ENCODE measurements at places on chromosomes 3 and 15. TPM values are rescaled to one million over a fixed set of nuclear protein-coding genes. Genes with fewer than 3 reads are reported as not detected.

DNA sequence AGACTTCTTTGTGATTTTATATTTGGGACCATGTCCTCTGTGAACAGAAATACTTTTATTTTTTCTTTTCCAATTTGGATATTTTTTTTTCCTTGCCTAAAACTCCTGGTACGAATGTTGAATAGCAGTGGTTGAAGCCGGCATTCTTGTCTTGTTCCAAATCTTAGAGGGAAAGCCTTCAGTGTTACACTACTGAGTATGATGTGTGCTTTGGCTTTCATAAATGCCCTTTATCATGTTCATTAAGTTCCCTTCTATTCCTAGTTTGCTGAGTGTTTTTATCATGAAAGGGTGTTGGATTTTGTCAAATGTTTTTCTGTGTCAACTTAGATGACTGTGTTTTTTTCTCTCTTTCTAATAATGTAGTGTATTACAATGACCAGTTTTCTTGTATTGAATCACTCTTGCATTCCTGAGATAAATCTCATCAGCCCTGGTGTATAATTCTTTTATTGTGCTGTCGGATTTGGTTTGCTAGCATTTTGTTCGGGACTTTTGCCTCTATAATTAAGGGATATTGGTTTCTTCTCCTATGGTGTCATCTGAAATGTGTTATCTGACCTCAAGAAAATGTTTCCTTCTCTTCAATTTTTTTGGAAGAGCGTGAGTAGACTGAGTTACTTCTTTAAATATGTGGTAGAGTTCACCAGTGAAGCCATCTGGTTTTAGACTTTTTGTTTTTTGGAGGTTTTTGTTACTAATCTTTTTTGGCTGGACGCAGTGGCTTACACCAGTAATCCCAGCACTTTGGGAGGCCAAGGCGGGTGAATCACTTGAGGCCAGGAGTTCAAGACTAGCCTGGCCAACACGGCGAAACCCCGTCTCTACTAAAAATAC, 33.3 kb downstream of the MAP1A start:
- peak; percentile 17 for DNase-seq

CHST13 gene
- not detected for total RNA-seq

DNA sequence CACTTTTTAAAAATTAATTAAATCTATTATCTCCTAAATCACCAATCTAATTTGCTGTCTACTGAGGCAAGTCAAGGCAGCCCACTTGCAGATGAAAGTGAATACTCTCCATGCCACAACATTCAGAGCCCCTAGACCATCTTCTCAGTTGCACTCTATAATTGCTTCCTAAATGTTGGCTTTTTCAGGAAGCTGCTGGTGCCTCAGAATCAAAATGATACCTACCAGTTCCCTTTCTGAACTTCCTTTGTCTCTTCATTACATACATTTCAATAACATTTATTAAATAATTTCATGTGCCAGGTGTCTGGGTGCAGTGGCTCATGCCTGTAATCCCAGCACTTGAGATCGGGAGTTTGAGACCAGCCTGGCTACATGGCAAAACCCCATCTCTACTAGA, 124.1 kb downstream of the SERPINI1 start:
- DNase-seq = no peak

GRCh38 chr15:57920911-57921310, 144.6 kb downstream of the ALDH1A2 start:
- no peak for DNase-seq

C3orf85 gene
- not detected for total RNA-seq

DNA sequence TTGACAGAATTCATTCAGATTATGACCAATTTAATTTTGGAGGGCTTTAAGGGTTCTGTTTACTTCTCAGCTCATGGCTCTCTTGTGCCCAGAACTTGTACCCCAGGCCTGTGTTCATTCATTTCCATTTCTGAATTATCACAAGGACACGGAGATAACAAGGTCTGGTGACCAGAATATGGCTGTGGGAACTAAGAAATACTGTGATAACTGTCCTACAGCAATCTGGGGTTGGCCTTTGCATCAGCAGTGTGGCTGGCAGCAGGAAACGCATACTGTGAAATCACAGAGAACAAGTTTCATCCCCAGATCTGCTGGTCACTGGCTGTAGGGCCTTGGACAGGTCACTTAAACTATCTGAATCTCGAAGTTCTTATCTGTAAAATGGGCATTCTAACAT, 41.8 kb upstream of the TPM1 start:
- DNase-seq = peak; percentile 9

MAP1A gene
- total RNA-seq = 332 TPM

GRCh38 chr15:75032395-75032794, 9.0 kb downstream of the PPCDC start:
- no peak for DNase-seq

DNA sequence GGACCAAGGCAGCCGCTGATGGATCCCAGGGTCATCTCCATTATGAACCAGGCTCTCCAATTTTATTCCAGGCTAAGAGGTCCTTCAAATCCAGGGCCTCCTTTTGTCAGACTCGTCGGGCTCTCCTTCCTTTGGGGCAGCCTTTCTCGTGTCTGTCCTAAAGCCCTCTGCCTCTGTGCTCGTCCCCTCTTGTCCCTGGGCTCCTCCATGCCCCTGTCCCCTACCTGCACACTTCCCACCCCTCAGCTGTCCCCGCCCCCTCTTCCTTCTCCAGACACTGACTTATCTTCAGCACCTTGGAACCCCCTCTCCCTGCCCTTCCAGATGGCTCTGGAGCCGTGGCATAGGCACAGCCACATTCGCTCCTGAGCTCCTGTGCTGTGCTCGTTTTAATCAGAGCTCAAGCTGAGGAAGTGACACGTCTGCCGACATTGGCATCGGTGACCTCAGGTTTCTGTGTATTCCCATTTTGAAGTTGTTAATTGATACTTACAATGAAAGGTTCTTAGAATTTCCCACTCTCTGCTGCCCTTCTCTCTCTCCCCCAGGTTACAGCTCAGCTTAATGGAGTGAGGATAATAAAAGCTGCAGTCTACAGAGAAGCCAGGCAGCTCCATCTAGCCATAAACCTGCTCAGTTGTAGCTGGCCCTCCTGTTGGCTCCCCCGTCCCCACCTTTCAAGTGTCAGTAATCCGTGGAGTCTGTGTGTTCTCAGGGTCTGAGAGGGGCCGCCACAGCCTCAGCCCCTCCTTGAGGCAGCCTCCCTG, 51.1 kb upstream of the SEC22A start:
- no peak for DNase-seq

- peak; percentile 26 for DNase-seq
Observed at GRCh38 chr3:41290736-41291135, 91.4 kb downstream of the CTNNB1 start.

DNA sequence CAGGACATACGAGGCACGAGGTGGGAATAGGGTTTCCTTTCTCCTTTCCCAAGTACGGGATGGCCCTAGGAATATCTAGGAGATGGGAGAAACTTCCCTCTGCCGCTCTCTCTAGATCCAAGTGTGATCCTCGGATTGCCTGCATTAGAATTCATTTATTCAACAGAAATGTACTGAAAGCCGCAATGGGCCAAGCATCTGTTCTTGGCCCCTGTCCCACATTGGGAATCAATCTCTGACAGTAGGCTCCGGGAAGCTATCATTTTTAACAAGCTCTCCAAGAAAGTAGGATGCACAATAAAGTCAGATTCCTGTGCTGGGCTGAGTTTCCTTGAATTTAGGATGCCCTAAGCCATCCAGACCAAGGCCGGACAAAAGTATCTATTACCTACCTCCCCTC, 37.2 kb upstream of the CA12 start:
- DNase-seq = no peak

DNA sequence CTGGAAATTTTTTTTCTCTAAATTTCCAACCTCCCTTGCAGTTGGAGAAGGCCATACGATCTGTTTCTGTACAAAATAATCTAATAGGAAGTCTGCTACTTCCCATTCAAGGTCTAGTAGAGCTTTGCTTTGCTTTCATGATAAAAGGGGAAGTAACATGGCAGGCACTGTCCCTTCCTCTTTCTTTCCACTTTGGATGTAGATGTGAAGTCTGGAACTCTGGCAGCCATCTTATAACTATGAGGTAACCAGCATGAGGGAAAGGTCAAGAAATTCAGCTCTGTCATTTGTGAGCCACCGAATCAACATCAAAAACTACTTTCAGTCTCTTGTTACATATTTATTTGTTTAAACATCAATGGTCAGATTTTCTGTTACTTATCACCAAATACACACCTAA, 156.3 kb downstream of the MTHFS start:
- DNase-seq = no peak

POPDC2 gene
- 3.5 TPM for total RNA-seq

SPINT1 gene
- not detected for total RNA-seq

- no peak for DNase-seq
Observed at GRCh38 chr15:28994831-28995596, 109.2 kb downstream of the APBA2 start.

DNA sequence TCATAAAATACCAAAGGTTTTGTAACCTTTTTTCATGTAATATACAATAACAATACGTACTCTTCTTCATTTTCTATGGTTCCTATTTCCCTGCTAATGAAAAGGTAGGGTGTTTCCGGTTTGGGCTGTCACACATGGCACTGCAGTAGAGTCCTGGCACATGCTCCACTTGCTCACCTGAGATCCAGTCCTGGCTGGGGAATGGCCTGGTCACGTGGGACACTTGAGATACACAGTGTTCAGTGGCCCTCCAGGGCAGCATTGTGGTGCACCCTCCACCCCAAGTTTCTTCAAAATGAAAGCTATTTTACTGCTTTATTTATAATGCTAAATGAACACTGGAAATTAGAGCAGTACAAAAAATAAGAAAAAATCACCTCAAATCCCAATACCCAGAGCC, 23.2 kb downstream of the MRPS25 start:
- DNase-seq = no peak

GRCh38 chr3:6750782-6751181, 110.1 kb upstream of the GRM7 start:
- no peak for DNase-seq

GRCh38 chr3:41431386-41431785, 232.1 kb downstream of the CTNNB1 start:
- no peak for DNase-seq

LNP1 gene
- total RNA-seq = 8.7 TPM

DNA sequence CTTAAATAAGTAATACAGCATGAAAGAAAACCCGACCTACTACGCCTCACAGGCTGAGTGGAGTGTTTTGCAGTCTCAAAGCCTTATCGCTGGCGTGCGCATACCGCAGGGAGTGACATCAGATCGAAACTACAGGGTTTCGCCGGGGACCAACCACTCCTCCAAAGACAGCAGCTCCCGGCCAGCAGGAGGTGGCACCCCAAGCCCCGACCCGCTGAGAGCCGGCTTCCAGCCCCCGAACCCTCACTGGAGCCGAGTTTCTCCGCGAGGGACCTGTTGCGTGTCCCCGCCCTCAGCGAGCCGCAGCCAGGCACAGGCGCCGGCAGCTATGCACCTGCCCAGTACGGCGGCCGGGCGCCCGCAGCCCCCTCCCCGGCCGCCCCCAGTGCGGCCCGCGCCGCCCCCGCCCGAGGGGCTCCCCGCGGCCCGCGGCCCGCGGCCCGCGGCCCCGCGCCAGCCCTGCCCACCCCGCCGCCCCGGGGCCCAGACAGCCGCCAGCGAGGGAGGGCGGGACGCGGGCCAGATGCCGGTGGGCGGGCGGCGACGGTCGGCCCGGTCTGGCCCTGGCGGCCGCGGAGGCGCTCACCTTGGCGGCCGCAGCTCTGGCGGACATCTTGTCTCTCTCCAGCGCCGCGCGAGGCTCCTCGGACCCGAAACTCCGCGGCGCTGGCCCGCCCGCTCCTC, 710 bp downstream of the TJP1 start:
- DNase-seq = peak; percentile 79

DNA sequence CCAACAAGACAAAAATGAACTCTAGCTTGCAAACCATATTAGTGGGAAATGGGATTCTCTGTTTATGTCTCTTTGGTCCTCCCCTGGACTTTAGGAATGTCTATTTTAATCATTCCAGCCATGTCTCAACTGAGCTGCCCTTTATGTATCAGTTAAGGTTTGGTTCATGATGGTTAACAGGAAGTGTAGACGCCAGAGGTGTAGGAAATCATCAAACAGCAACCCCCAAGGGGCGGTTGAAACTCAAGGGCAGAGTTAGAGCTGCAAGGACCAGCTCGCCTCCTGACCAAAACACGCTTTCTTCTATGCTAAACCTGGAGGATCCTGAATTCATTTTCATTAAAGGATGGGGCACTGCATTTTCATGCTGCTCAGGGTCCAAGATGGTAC, 53.7 kb upstream of the HEG1 start:
- no peak for DNase-seq

HYAL2 gene
- 81.0 TPM for total RNA-seq

STRIT1 gene
- not detected for total RNA-seq

DNA sequence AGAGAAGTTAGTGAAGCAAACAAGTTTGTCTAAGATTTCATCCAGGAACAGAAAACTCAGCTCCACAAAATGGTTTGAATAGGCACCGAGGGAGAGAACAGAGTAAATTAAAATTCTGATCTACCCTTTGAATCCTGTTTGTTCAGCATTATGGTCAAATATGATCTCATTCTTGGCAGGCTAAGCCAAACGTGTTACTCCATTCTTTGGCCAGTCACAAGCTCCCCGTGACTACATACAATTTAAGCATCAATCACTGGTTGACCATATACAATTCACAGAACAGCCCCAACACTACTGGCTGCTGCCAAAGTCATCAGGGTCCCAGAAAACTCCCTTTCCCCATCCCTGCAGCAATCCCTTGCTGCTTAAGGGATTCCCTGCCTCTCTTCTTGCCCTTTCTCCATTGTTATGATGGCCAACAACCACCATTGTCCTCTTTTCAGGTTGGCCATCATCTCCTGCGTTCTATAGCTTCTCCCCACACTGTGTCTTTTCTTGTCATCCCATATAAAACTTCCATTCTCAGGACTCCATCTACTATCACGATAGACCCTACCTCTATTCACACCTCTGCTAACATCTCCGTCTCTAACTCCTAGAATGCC, 46.3 kb downstream of the GOLIM4 start:
- DNase-seq = no peak

DNA sequence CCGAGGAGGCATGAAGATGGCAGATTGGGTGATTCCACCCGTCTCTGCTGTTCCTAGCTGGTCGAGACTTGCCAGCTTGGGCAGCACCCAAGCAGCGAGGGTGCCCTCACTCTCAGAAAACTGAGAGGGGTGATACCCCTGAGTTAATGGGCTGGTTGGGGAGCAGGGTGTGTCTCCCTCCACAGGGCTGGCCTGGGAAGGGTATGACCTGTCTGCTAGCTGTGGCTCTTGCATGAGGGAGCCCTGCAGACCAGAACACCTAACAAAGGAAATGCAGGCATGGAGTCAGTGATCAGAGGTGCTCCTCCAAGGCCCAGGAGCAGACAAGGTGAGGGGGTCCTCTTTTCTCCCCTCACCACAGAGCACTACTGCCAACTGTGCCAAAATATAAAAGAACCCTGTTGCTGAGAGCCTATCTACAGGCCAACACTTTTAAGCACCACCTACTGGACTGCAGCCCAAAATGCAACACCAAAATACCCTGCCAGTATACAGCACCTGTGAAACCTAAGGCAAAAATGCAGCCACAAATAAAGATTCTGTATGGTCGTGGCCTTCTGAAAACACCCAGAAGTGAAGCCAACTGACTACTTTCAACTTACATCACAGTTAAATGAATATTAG, 35.8 kb upstream of the PPM1L start:
- no peak for DNase-seq

STAB1 gene
- 0.16 TPM for total RNA-seq
